ENCODE measurements at places on chromosomes 5 and 9.

DNA sequence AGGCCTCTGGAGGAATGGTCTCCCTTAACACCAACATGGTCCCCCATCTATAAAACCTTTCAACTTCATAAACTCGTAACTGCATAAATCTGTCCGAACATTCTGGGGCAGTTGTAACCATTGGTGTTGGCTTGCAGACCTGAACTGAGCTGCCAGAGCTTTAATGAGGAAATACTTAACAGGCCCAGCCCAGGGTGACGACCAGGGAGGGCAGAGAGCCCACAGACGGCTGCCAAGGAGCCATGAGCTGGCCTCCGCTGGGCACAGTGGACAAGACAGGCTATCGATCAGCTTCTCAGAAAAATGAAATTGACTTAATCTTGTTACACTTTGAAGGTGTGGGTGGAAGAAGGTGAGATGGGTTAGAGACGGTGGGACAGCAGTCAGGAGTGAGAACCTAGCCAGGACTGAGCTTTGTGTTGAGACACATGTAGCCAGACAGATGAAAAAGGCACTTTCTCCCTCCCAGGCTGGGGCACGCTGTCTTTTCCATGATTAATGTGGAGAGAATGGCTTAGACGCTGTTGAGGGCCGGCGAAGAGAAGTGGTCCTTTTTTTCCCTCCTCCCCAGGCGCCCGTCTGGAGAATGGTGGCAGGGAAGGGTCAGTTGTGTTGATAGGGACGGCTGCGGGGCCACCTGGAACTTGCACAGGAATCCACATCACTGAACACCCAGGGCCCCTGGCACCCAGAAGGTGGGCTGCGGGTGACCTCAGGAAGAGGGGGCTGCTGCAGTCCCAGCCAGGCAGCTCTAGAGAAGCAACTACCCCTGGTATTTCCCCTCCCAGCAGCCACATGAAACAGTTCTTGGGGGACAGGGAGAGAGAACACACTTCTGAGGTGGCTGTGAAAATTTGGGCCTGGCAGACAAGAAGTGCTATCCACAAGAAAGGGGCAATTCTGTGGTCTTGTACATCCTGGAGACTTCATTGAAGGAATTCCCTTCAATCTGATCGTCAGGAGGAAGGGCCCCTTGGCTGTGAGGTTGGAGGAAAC is 27.3 kb upstream of the TCOF1 start:
- DNase-seq: no peak

DNA sequence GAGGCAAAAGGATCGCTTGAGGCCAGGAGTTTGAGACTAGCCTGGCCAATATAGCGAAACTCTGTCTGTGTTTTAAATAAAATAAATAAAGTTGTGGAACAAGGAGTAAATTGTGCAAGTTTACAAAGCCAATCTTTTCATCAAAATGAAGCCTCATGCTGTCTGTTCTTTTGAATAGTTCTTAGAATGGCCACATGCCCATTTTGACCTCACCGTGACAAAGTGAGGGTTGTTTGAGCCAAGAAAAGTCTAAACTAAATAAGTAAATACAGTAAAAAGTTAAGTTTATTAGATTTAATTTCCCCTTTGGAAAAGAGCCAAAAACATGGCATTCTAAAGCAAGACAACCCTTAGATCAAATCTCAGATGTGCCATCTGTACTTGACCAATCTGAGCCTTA is 165.7 kb downstream of the NDUFS4 start:
- DNase-seq: no peak

DNA sequence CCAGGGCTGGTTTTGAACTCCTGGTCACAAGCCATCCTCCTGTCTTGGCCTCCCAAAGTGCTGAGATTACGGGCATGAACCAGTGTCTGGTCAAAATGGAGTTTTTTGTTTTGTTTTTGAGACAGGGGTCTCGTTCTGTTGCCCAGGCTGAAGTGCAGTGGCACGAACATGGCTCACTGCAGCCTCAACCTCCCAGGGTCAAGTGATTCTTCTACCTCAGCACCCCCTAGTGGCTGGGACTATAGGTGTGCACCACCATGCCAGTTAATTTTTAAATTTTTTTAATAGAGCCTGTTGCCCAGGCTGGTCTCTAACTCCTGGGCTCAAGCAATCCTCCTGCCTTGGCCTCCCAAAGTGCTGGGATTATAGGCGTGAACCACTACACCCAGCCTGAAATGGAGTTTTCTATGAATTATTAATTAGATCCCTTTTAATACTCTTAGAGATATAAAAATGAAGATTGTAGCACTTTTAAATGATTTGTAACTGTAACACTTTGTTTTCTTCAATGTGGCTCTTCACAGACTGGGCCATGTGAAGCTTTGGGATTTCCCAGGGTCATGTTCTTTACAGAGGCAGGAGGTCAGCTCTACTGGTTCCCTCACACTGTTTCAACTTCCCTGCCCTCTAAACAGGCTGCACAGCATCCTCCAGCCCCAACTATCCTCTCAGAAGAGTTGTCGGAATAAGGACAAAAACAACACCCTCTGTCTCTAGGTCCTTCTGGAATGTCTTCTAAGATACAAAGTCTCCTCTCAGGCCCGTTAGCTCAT is 32.7 kb upstream of the SPARC start:
- no peak for DNase-seq

DNA sequence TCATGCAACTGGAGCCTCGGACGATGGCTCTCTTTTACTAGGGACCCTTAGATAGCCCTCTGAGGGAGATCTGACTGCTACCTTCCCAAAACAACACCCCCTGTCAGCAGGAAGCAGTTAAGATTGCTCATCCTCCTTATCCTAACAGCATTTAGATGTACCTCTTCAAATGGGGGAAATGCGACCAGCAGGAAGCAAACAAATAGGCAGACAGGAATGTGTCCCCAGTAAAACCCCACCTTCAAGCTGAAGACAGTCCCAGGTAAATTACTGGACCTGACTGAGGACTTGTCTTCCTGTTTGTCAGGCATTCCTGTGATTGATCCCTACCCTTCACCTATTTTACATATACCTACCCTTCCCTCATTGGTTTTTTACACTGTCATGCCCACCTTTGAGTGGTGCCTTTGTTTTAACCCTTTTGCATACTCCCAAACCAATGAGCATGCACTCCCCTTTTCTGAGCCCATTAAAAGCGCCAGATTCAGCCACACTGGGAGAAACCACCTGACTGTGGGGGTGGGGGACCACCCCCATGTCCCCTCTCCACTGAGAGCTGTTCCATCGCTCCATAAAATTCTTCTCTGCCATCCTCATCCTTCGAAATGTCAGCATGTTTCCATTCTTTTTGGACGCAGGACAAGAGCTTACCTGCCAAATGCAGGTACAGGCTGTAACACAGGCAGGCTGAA is 954.0 kb upstream of the CDH6 start:
- DNase-seq: no peak

DNA sequence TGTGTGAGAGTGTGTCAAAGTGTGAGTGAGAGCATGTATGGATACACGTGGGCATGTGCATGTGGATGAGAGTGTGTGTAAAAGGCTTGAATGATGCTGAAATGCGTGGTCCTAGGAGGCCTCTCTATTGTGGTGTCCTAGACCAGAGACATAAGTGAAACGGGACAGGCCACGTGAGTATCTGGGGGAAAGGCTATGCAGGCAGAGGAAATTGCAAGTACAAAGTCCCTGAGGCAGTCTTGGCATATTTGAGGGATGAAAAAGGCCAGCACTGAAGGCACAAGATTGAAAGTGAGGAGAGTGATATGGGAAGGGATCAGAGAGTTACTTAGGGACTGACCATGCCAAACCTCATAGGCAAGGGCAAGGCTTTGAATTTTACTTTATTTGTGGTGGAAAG is 67.2 kb upstream of the CCDC152 start:
- DNase-seq: no peak

GRCh38 chr9:113705306-113705927 is 170.7 kb upstream of the ZNF618 start:
- no peak for DNase-seq

GRCh38 chr9:132235894-132236661 is 74.2 kb downstream of the NTNG2 start:
- DNase-seq: peak; percentile 78

DNA sequence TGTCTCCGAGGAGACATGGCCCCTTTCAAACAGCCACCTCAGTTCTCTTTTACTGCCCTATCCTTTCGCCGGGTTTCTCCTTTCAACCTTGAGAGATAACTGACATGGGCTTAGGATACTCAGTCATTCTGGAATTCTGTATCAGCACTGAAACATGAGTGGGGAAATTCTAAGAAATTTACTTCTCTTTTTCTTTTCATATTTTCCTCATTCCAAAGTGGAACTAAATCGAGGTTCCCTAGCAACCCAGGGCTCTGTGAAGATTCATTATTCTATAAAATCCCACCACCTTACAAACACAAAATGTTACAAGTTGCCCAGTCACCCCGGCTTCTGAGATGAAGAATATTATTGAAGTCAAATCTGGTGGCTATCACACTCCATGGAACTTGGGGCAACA is 319.2 kb downstream of the ENC1 start:
- DNase-seq: no peak

- no peak for DNase-seq
Observed at GRCh38 chr9:86166546-86166945, 67.2 kb upstream of the GOLM1 start.

DNA sequence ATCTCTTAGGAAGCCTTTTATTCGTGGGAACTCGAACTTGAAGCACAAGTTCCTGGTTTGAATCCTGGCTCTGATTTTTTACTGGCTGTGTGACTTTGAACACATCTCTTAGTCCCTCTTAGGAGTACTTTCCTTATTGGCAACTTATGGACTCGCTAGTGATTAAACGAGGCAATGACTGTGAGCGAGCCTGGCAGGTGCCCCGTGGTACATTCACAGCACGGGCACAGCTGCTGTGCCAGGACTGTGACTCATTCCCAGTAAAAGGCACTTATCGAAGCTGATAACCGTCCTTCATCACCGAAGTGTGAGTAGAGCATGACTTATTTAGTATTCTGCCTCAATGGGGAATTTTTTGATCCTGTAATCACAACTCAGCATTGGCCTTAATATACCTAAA is 22.7 kb downstream of the CFAP90 start:
- DNase-seq: no peak

DNA sequence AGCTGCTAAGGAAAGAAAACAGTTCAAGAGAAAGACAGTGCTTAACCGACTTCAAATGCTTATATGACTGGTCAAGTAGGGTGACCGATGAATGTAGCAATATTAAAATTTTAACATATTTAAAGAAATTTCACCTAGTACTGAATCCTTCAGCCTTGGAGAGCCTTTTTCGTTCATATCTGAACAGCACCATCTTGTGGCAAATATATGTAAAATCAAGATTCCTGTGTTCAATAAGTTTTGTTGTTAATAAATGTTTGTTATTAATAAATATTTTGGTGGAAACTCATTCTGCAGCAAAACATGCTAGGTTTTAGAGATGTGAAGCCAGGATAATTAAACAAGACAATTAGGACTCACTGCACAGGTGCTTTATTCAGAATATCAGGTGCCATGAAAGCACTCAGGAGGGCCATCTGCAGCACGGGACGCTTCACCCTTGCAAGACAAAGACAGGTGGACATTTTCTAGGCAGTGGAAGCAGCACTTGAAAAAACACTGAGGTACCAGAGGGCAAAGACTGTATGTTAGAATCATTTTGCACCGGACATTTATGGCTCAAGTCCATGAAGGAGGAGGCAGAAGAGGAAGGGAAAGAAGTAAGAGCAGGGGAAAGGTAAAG is 15.6 kb downstream of the TICAM2 start:
- no peak for DNase-seq

DNA sequence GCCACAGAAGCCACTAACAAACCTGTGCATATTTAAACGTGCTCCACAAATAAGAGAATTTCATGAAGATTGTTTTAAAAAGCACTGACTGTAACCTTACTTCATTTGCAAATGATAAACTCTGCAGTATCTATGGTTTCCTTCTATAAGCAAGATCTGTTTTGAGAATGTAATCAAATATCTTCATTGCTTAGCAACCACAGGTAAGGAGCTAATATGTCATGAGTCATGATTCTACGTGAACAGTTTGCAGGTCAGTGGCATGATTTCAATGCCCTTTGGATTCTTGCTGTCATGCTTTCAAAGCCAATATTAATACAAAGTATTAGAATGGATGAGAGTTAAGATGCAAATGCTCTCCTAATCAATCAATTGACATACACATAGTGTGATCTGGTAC is 325.0 kb downstream of the EDIL3 start:
- DNase-seq: no peak

GRCh38 chr9:113011911-113012381 is at the start of gene ZNF883:
Gene ZNF883 (minus strand): TSS chr9:113012192.
- no peak for DNase-seq

GRCh38 chr5:37532976-37533740 is 154.0 kb downstream of the WDR70 start:
- no peak for DNase-seq

GRCh38 chr5:9905661-9906060 is 275.5 kb upstream of the TAS2R1 start:
- DNase-seq: no peak

- no peak for DNase-seq
Observed at GRCh38 chr9:98272083-98272482, 16.6 kb upstream of the TBC1D2 start.

- no peak for DNase-seq
Observed at GRCh38 chr9:131707733-131708157, 32.1 kb downstream of the RAPGEF1 start.

- DNase-seq: no peak
Observed at GRCh38 chr5:95887977-95888376, 65.5 kb upstream of the GLRX start.

GRCh38 chr9:135726138-135726853 is 24.3 kb downstream of the KCNT1 start:
- DNase-seq: no peak

Data from right atrium auricular region (tissue), 2 donors.